Activated gamma-delta T cell (primary cell): ENCODE measurements at places on chromosomes 6 and 20.

- DNase-seq, result no peak
Measured at GRCh38 chr6:67914419-67914818, 720.7 kb upstream of the ADGRB3 start.

- DNase-seq, result no peak
Measured at GRCh38 chr20:57409316-57409671, 18.1 kb downstream of the RBM38 start.

GRCh38 chr6:151869787-151870186 lies 62.3 kb downstream of the ESR1 start:
- DNase-seq, result no peak

DNA sequence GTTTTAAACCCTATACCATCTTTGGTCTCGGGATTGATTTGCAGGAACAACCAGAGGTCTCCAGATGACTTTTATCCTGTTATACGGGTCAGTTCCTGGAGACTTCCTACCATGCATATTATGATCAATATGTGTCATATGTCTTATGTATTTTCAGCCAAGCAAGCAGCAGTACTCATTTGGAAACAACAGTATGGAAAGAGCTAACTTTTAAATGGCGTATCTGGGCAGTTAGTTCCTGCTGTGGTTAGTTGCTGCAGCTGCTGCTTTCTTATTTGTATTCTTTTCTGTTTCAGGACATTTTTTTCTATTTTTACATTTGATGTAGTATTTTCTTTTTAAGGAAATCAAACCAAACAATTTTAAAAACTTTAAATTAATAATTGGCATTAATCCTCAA lies 207.5 kb downstream of the MANEA start:
- DNase-seq, result no peak

GRCh38 chr20:9011121-9011520 lies 57.8 kb upstream of the PLCB4 start:
- no peak for DNase-seq

GRCh38 chr6:113338644-113339043 lies 518.5 kb upstream of the MARCKS start:
- DNase-seq, result no peak

- DNase-seq, result no peak
Measured at GRCh38 chr6:42140032-42140431, 2.4 kb downstream of the C6orf132 start.

DNA sequence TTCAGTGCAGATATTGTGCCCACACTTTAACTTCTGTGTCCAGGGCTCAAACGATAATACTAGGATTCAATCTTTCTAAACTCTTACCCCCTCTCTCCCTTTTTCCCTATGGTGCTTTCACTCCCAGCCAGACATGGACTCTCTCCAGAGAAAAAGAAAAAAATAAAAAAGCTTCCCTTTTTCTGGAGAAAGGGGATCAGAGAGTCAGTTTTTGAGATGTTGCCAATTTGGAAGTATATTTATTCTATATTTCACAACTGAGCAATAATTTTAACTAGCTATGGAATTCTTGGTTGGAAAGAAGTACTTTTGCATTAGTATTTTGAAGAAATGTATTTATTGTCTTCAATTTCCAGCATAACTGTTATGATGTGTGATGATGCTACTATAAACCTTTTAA lies 72.2 kb upstream of the ZFP64 start:
- DNase-seq, result no peak

- no peak for DNase-seq
Measured at GRCh38 chr6:133899556-133899955, 10.6 kb downstream of the TCF21 start.

DNA sequence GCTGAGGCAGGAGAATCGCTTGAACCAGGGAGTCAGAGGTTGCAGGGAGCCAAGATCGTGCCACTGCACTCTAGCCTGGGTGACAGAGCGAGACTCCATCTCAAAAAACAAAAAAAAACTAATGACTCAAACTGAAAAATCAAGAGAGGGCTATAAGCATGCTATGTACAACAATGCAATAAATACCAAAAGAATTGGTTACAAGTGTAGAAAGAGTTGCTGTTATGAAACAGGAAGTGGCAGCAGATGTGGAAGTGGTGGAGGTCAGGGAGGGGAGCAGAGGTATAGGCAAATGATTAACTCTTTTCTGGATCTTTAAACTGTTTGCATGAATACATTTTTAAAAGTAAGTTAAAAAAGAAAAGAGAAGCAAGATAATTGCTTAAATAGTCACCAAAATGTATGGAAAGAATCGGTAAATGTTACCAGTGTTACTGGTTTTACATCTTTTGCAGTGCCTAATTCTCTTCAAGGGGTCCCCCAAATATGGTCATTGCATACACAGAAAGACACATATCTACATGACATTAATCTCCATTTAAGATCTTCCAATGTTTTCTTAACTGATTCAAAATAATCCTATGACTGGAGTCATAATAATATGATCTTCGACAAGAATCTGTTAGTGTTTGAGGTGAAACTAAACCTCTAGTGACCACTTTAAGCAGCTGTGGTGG lies 15.0 kb downstream of the CALHM6 start:
- DNase-seq, result no peak
